Renal cortex interstitium (tissue), 15 donors: ENCODE measurements at places on chromosomes 12 and 14. TPM values are rescaled to one million over a fixed set of nuclear protein-coding genes. Genes with fewer than 3 reads are reported as not detected.
A peak's percentile ranks its signal among the peaks of the same experiment; 100 is the strongest.

Gene LPAR5
- 0.96 TPM for polyA plus RNA-seq

Gene CCDC177
- polyA plus RNA-seq, result 0.05 TPM

Gene CD27
- 0.40 TPM for polyA plus RNA-seq

Gene SOX5
- polyA plus RNA-seq, result 6.9 TPM

Gene CCDC197
- polyA plus RNA-seq, result not detected

DNA sequence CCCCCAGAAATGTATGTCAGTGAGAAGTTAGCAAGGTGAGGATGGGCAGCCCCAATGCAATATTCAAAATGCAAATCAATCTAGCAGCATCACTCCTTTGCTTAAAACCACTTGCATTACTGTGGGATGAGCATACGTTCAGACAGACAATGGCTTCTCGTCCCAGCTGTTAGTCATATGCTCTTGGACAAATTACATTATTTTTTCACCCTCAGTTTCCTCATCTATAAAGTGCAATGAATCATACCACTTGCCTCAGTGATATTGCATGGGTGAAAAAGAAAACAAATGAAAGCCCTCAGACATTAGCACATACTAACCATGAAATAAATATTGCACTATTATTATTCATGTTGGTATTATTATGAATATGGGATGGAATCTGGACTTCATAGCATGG lies 132.3 kb downstream of the C12orf75 start:
- DNase-seq, result no peak

- DNase-seq, result no peak
Measured at GRCh38 chr12:22254478-22254877, 80.0 kb downstream of the ST8SIA1 start.

DNA sequence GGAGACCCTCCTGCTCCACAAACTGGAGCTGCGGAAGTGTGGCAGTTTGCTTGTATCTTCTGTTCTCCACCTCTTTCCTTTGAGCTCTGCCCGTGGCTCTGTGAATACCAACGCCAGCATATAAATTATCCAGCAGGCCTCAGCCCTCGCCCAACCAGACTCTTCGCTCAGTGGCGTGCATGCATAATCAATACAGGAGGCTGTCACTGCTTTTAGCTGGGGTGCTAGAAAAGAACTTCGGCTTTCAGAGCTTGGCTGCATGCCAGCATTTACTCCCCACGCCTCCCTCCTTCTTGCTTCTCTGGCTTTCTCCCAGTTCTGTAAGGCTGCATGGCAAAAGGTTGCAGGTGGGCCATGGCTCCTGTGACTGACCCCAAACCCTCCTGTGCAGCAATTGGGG lies 26.9 kb downstream of the NRXN3 start:
- no peak for DNase-seq

- no peak for DNase-seq
Measured at GRCh38 chr12:64747695-64748094, 11.5 kb downstream of the GNS start.

DNA sequence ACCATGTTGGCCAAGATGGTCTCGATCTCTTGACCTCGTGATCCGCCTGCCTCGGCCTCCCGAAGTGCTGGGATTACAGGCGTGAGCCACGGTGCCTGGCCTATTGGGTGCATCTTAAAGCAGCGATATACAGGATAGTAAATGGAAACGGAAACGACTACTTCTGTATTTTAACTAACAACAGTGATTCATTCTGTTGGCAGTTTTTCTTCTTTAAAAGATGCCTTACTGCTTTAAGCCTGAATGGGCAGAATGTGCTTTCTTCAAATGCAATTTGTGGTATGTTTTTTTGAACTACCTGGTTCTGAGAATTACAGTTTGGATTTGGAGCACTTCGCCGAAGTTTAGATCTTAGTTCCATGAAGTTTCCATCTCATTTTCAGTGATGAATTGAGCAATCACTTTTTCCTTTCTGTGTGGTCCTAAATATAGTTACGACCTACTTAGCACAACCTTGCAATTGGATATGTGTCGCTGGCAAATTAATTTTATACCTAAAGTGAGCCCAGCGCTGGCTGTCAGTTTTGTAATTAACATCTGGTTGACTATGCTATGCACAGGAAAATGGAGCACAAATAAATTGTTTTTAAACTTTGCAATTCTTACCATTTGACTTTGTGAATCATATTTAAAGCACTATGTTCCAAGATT lies 53.6 kb upstream of the EIF5 start:
- no peak for DNase-seq

DNA sequence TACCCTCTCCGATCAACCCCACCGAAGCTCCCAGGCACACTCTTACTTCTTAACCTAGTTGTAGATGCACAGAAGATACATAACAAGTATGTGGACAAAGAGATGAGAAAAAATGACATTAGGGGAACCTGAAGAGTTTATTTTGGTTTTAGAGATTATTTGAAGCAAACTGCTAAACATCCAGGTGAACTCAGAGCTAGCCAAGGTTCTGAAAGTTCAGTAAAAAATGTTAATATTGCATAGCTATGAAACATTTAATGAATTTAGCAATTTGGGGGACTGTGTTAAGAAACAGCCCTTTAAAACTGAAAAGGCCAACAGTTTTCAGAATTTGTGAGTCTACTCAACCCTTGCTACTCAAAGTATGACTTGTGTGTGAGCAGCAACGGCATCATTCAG lies 174.4 kb downstream of the NAV3 start:
- no peak for DNase-seq

DNA sequence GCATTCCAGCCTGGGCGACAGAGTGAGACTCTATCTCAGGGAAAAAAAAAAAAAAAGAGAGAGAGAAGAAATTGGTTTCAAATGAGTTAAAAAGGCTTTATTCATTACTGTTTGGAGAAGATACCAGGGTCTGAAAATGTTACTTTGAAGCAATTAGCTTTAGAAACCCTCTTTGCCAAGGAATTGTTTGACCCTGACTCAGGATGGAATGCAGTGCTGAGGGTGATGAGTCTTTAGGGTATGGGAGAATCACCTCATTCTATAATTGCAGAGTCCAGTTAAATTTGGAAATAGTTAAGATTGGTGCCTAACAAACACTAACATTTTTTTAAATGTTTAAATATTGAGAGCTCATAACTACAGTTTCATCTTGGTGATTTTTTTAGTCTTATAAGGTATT lies 13.3 kb downstream of the RAP1B start:
- DNase-seq, result no peak

GRCh38 chr14:77459072-77459723 lies 1.3 kb downstream of the AHSA1 start:
- peak; percentile 80 for DNase-seq

DNA sequence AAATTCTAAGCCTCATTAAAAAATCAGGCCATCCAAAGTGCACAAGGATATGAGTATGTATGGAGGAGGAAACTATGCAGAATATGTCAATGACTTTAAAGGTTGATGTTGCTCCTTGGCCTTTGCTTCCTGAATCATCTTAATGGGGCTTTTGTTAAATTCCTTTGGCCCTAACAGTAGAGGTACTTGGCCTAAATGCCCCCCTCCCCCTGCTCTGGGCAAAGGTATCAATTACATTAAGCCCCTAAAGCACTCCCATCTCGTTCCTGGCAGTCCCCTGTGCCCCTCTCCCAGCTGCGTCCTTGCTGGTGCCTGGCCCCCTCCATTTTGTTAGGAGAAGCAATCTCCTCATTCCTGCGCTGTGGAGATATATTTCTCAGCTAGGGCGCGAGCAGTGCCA lies 4.8 kb downstream of the COPZ1 start:
- no peak for DNase-seq

DNA sequence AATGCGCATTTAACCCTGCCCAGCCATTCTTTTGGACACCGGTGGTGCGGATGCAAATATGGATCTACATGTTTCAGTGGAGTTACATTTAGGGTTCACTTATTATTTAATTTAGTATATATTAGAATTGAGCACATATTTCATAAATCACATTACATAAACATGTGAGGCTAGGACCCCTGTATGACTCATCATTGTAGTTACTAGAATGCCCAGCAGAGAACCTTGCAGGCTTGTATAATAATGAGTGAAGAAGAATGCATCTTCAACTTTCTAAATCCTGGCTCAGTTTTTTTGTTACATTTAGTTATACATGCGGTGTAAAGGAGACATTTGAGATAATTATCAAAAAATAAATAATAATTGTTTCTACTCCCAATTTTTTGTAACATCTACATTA lies 369.0 kb downstream of the ATP23 start:
- DNase-seq, result no peak

DNA sequence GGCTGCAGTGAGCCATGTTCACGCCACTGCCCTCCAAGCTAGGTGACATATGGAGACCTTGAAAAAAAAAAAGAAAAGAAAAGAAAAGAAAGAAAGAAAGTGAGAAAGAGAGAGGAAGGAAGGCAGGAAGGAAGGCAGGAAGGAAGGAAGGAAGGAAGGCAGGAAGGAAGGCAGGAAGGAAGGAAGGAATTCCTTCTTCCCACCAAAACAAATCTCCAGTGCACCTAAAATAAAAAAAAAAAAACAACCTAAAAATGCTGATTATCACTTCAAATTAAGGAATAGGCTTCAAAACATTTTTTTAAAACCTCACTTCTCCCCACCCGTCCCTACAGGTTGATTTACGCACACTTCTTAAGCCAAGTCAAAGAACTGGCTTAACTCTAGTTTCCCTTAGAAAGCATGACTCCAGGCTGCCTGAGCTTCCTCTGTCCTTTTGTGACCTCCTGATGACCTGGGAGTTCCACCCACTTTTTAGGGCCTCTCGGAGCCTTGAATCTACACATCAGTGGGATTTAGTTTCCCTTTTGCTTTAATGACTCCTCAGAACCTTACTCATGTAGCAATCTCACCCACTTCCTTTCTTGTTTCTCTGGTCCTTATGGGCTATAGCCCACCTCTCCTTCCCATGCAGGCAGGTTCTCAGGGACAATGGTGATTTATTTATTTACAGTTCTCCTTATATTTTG lies 18.6 kb downstream of the DUSP6 start:
- no peak for DNase-seq

GRCh38 chr14:92660571-92660970 lies 87.9 kb downstream of the LGMN start:
- DNase-seq, result no peak

GRCh38 chr12:52305921-52306705 lies 14.8 kb upstream of the KRT81 start:
- no peak for DNase-seq

- no peak for DNase-seq
Measured at GRCh38 chr12:31964280-31964679, 5.1 kb downstream of the RESF1 start.

- DNase-seq, result no peak
Measured at GRCh38 chr12:26122681-26123481, 2.0 kb downstream of the BHLHE41 start.

DNA sequence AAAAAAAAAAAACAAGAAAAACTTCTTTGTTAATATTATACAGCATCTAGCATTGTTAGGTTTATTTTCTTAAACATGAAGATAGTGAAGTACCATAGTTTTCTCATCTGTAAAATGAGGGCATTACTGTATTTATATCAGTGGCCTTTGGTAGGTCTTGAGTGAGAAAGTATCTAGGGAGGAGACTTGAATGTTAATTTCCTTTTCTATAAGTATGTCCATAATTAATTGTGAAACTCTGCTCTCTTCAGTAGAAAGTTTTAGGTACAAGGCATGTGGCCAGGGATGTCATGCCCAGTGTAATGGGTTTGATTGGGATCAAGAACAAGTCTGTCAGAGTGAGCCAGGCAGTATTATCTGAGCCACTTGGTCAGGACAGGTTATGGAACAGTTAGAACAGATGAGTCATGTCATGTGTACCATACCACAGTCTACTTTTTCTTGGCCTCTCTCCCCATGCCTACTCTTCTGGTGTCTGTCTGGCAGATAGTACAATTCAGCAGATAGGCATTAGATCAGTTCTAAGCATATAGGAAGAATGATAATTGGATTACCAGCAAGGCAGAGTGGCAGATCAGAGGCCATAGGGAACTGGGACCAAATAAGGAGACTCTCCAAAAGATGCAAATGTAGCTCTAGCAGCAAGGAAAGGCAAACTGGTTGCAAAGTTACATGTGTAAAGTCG lies 30.4 kb downstream of the FBXO34 start:
- DNase-seq, result no peak

GRCh38 chr12:90959032-90959431 lies 4.1 kb upstream of the CCER1 start:
- DNase-seq, result no peak
